ENCODE measurements at places on chromosomes 2 and 18. TPM values are rescaled to one million over a fixed set of nuclear protein-coding genes. Genes with fewer than 3 reads are reported as not detected.

Gene GCKR
- not detected for total RNA-seq

Gene DYSF
- total RNA-seq: 7.2 TPM

Gene B4GALT6
- total RNA-seq: 1.8 TPM

Gene CD8A
- not detected for total RNA-seq

Gene GPBAR1
- not detected for total RNA-seq

Gene APCDD1
- total RNA-seq: 0.35 TPM

Gene COL4A4
- 0.05 TPM for total RNA-seq

Gene PARD3B
- 1.6 TPM for total RNA-seq

Gene CDKL4
- not detected for total RNA-seq

Gene MEIS1
- 14.6 TPM for total RNA-seq

Gene RBBP8
- 110 TPM for total RNA-seq

Gene TUBA4B
- not detected for total RNA-seq

Gene CD8B
- total RNA-seq: not detected

Gene MBP
- total RNA-seq: 16.8 TPM

Gene TMEM169
- total RNA-seq: 3.2 TPM

Gene LMAN2L
- 12.8 TPM for total RNA-seq

Gene C1QL2
- not detected for total RNA-seq

Gene PSMD14
- total RNA-seq: 99.0 TPM
